ENCODE measurements at places on chromosomes 4 and X. TPM values are rescaled to one million over a fixed set of nuclear protein-coding genes. Genes with fewer than 3 reads are reported as not detected.

DNA sequence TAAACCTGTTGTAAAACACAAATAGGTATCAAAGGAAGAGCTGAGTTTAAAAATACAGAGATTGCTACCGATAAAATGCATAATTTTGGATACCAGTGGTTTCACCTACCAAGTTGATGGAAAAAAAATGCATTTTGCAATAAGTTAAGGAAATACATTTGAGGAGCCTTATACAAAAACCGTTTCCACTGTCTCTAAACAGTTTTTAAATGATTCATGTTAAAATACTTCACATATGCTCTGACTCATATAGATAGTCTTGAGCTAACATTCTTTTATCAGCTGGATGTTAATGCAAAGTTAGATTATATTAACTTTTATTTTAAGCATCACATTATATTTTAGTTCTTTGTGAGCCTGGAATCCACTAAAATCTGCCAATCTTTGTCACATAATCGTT lies 50.6 kb upstream of the ANKRD17 start:
- H3K27me3 ChIP-seq: no peaks in the 10 kb centered on the region
- H3K36me3 ChIP-seq: no peaks in the 10 kb centered on the region
- no peak overlapping the region for H3K4me3 ChIP-seq
- DNase-seq: no peak

DNA sequence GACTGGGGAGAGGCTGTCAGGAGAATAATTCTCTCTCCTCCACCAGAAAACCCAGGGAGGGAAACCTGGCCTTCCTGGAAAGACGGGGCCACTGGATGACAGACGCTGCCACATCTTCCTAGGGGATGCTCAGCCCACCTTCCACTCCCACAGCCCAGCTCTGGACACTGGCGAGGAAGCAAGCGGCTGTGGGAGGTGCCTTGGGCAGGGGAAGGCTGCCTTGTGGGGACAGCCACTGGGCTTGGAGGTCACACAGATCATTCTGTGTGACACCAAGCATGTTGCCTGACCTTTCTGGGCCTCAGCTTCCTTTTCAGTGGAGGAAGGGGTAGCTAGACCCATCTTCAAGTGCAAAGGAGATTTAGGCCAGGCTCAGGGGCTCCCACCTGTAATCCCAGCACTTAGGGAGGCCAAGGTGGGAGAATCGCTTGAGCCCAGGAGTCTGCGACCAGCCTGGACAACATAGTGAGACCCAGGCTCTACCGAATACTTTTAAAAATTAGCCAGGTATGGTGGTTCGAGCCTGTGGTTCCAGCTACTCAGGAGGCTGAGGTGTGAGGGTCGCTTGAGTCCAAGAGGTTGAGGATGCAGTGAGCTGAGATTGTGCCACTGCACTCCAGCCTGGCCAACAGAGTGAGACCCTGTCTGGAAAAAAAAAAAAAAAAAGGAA lies 9.8 kb upstream of the MSX1 start:
- H3K27ac ChIP-seq: no peak overlapping the region
- H3K36me3 ChIP-seq: no peaks in the 10 kb centered on the region
- no peak overlapping the region for H3K4me3 ChIP-seq
- no peaks in the 10 kb centered on the region for H3K27me3 ChIP-seq
- DNase-seq: no peak

ADH1A gene
- polyA plus RNA-seq: not detected

STARD8 gene
- polyA plus RNA-seq: 25.8 TPM

- H3K36me3 ChIP-seq: no peaks in the 10 kb centered on the region
- H3K4me1 ChIP-seq: no peaks in the 10 kb centered on the region
- no peaks in the 10 kb centered on the region for H3K27me3 ChIP-seq
- DNase-seq: no peak
- H3K27ac ChIP-seq: no peak overlapping the region
- no peak overlapping the region for H3K4me3 ChIP-seq
Measured at GRCh38 chrX:143945171-143945570, 61.3 kb downstream of the UBE2NL start.

DNA sequence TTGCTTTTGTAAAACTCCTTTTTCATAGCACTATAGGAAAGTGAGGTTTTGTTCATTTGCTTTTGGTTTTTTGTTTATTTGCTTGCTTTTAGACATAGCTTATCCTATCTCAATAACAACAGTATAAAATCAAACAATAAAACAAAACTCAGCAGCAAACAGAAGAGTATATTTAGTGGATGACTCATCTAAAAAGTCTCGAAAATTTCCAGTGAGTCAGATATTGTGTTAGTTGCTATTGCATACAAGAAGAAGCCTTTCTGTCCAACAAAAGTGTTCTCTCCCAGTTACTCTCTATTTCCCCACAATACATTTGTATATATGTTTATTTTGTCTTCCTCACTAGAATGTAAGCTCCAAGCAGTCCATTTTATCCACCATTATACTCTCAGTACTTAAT lies 36.0 kb upstream of the NPNT start:
- no peak overlapping the region for H3K27ac ChIP-seq
- H3K4me1 ChIP-seq: no peaks in the 10 kb centered on the region
- no peaks in the 10 kb centered on the region for H3K36me3 ChIP-seq
- no peaks in the 10 kb centered on the region for H3K27me3 ChIP-seq

- H3K4me3 ChIP-seq: no peak overlapping the region
- no peaks in the 10 kb centered on the region for H3K4me1 ChIP-seq
- no peaks in the 10 kb centered on the region for H3K36me3 ChIP-seq
- no peaks in the 10 kb centered on the region for H3K27me3 ChIP-seq
- H3K27ac ChIP-seq: no peak overlapping the region
Measured at GRCh38 chr4:153620352-153620751, 63.7 kb upstream of the TLR2 start.

Data from psoas muscle (tissue), 8 donors.